Dermis blood vessel endothelial cell (primary cell): ENCODE measurements at places on chromosomes 4 and X. TPM values are rescaled to one million over a fixed set of nuclear protein-coding genes. Genes with fewer than 3 reads are reported as not detected.

Gene TRIM75
- total RNA-seq, result not detected in 2 replicates

Gene HTATSF1
- 25.9 and 45.8 TPM in 2 replicates for total RNA-seq

Gene PPP1R3F
- 1.8 and 3.7 TPM in 2 replicates for total RNA-seq

Gene FGF5
- total RNA-seq, result under 0.01 and 0.17 TPM in 2 replicates

Gene SPANXB1
- total RNA-seq, result not detected in 2 replicates

Gene MAGEC3
- total RNA-seq, result not detected in 2 replicates

Gene DRP2
- 0.05 TPM in 1 of 2 replicates, not detected in the other for total RNA-seq

Gene SPANXA1
- total RNA-seq, result not detected in 2 replicates

Gene CLCN4
- total RNA-seq, result 6.5 and 9.6 TPM in 2 replicates

Gene USP51
- 1.2 and 1.9 TPM in 2 replicates for total RNA-seq

Gene TEC
- total RNA-seq, result 1.7 and 1.9 TPM in 2 replicates

Gene CYLC1
- total RNA-seq, result not detected in 2 replicates
